Activated CD4-positive, alpha-beta T cell treated with anti-CD3 and anti-CD28 coated beads, Interleukin-2, amount 10 ng/mL, durations not matched to agents 7 days and 5 days (primary cell): ENCODE measurements at places on chromosomes 16 and 17. TPM values are rescaled to one million over a fixed set of nuclear protein-coding genes. Genes with fewer than 3 reads are reported as not detected.

The SMARCE1 gene
- total RNA-seq, result 117 TPM

The USP22 gene
- total RNA-seq, result 147 TPM

The TAC4 gene
- not detected for total RNA-seq

DNA sequence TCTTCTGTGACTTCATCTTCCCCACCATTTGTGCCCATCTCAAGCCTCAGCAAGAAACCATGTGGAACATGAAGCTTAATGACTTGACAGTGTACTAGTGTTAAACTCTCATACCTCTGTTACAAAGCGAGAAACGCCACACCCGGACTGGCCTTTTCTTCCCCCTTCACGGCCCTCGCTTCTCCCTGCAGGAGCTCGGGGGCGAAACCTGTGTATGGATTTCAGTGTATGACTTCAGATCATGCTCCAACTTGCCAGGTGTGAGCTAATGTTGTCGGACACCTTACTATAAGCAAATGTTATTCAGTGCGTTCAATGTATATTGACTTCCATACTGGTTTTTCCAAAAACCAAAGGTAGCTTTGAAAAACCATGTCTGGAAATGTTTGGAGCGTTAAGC lies 20.1 kb upstream of the SLC5A11 start:
- no peak for DNase-seq
- H3K27ac ChIP-seq, result no peak overlapping the region
- H3K4me1 ChIP-seq, result no peaks in the 10 kb centered on the region
- H3K27me3 ChIP-seq, result no peaks in the 10 kb centered on the region
- H3K36me3 ChIP-seq, result peaks cover 31% of the 10 kb centered on the region

DNA sequence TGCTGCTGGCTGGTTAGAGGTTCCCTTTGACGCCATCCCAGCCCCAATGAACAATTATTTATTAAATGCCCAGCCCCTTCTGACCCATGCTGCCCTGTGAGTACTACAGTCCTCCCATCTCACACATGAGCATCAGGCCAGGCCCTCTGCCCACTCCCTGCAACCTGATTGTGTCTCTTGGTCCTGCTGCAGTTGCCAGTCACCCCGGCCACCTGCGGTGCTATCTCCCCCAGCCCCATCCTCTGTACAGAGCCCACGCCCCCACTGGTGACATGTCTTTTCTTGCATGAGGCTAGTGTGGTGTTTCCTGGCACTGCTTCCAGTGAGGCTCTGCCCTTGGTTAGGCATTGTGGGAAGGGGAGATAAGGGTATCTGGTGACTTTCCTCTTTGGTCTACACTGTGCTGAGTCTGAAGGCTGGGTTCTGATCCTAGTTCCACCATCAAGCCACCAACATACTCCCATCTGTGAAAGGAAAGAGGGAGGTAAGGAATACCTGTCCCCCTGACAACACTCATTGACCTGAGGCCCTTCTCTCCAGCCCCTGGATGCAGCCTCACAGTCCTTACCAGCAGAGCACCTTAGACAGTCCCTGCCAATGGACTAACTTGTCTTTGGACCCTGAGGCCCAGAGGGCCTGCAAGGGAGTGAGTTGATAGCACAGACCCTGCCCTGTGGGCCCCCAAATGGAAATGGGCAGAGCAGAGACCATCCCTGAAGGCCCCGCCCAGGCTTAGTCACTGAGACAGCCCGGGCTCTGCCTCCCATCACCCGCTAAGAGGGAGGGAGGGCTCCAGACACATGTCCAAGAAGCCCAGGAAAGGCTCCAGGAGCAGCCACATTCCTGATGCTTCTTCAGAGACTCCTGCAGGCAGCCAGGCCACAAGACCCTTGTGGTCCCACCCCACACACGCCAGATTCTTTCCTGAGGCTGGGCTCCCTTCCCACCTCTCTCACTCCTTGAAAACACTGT lies 11.3 kb downstream of the CX3CL1 start:
- H3K4me1 ChIP-seq, result no peaks in the 10 kb centered on the region
- no peaks in the 10 kb centered on the region for H3K36me3 ChIP-seq
- no peak for DNase-seq
- H3K27ac ChIP-seq, result no peak overlapping the region

- H3K4me3 ChIP-seq, result no peak overlapping the region
- peaks cover 28% of the 10 kb centered on the region for H3K27me3 ChIP-seq
- H3K36me3 ChIP-seq, result peaks cover 3% of the 10 kb centered on the region
- DNase-seq, result no peak
- H3K4me1 ChIP-seq, result peaks cover 8% of the 10 kb centered on the region
These were observed 3.1 kb downstream of the MMP15 start for GRCh38 chr16:58028541-58029070.

DNA sequence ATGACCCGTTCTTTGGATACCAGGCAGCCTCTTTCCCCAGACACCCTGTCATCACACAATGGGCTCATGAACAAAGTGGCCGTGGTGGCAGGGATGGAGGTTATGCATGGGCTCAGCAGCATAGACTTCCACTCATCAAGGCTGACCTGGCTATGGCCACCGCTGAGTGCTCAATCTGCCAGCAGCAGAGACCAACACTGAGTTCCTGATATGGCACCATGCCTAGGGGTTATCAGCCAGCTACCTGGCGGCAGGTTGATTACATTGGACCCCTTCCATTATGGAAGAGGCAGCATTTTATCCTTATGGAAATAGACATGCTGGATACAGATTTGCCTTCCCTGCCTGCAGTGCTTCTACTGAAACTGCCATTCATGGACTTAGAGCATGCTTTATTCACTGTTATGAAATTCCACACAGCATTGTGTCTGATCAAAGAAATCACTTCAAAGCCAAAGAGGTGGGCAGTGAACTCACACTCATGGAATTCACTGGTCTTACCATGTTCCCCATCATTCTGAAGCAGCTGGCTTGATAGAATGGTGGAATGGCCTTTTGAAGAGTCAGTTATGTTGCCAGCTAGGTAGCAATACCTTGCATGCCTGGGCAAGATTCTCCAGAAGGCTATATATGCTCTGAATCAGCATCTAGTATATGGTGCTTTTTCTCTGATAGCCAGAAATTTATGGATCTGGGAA lies 160.6 kb downstream of the PRKCB start:
- no peak for DNase-seq
- H3K27me3 ChIP-seq, result no peaks in the 10 kb centered on the region
- peaks cover 27% of the 10 kb centered on the region for H3K36me3 ChIP-seq
- H3K4me3 ChIP-seq, result no peak overlapping the region

DNA sequence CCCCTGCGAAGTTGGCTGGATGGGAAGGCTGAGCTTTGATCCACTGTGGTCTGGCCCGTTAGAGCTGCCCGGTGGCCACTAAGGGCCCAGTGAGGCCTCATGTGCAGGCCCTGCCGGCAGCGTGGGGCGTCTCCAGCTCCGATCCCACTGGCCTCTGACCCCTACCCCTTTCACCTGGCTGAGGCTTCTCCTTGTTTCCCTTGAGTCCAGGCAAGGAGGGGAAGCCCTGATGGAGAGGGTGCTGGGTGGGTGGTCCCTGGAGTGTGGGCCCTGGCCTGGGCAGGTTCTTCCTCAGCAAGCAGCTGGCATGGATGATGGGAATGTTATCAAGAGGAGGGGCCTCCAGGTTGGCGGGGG lies 356.8 kb downstream of the SEC14L1 start:
- peaks cover 42% of the 10 kb centered on the region for H3K36me3 ChIP-seq
- no peak for DNase-seq
- no peak overlapping the region for H3K27ac ChIP-seq
- no peak overlapping the region for H3K4me3 ChIP-seq

DNA sequence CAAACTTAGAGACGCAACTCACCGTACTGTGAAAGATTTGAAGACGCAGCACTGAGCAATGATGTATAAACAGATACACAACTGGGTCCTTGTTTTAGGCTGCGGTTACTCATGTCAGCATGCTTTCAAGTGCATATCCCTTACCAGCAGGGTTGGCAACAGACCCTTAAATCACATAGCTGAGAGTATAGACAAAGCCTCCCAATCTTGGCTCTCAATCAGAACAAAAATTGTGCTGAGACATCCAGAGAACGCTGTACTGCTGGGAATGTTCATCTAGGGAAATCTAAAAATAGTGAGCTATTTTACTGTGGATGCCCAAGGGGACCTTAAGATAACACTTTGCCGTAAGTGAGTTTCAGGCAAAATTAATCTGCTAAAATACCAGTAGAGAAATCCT lies 84.4 kb upstream of the NUDT7 start:
- no peaks in the 10 kb centered on the region for H3K36me3 ChIP-seq
- no peak overlapping the region for H3K4me3 ChIP-seq
- H3K27ac ChIP-seq, result no peak overlapping the region
- peaks cover 2% of the 10 kb centered on the region for H3K27me3 ChIP-seq
- H3K4me1 ChIP-seq, result no peaks in the 10 kb centered on the region
- DNase-seq, result no peak
